ENCODE measurements at places on chromosomes 12 and 14.

DNA sequence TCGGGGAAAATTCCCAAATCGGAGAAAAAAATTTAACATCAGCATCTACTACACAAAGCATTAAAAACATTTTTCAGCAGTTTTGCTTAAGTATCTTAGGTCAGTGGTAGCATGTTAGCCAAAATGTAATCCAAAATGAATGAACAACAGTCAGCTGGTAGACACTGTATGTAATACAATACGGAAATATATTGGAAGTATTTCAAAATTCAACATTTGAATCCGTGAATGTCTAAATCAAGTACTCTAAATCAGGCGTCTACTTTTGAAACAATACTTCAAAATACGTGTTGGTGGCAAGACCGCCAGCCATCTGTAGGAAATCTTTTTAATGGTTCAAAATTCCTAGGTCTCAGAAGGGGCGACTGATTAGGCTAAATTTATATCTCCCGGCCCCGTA, 1.1 kb downstream of the SCAF11 start:
- DNase-seq: no peak

- DNase-seq: no peak
Observed at GRCh38 chr12:14403293-14403692, 37.8 kb downstream of the ATF7IP start.

- DNase-seq: no peak
Observed at GRCh38 chr12:42507081-42507480, 82.5 kb downstream of the PRICKLE1 start.

DNA sequence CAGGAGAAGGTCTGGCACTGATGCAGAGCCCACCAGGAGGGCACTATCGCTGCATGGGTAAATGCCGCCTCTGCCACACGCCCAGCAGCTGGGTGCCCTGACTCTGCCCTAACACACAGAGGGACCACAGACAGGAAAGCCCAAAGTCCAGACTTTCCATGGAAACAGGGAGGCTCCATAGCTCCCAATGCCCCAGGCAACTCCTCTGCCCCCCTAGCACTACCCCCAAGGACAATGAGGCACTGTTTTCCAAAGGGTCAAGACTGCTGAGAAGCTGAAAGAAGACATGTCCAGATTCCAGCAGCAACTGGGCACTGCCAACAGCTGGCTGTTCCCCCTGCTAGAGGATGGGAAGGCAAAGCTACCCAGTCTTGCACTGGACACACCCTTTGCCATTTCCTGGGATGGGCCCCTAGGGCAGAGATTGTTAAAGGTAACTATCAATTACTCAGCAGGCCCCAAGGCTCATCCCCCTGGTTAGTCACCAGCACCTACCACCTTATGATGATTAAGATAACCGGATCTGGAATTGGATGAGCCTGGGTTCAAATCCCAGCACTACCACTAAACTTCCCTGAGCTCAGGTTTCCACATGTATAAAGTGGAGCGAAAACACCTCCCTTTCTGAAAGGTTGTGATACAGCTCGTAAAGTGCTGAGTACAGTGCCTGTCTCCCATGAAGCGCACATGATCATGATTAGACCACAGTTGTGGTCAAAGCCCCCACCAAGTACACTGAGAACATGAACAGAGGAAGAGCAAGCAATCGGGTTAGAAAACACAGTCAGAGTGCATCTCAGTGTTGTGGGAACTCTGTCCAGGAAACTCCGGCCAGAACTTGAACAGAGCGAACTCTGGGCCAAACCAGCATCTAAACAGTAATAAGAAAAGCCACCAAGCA, 3.3 kb downstream of the PXN start:
- DNase-seq: no peak

GRCh38 chr14:28061006-28061405, 705.6 kb upstream of the FOXG1 start:
- no peak for DNase-seq

GRCh38 chr12:38903596-38903995, 1.8 kb downstream of the CPNE8 start:
- DNase-seq: no peak

DNA sequence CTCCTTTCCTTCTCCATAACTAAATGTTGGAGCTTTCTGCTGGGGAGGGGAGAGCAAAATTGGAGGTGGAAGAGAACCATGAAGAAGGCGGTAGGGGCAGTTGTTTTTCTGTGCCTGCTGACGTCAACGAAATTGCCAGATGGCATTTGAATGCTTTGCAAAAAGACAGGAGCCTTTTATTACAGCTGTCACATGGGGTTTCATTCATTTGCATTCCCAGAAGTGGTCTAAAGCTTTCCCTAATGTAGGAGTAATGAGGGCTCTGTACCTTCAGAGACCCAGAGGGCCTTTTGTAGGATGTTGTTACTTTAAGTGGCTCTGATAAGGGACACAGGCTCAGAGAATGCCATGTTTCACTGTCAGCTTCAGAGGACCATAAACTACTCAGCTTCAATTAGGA, 107.1 kb upstream of the SLCO1C1 start:
- no peak for DNase-seq

DNA sequence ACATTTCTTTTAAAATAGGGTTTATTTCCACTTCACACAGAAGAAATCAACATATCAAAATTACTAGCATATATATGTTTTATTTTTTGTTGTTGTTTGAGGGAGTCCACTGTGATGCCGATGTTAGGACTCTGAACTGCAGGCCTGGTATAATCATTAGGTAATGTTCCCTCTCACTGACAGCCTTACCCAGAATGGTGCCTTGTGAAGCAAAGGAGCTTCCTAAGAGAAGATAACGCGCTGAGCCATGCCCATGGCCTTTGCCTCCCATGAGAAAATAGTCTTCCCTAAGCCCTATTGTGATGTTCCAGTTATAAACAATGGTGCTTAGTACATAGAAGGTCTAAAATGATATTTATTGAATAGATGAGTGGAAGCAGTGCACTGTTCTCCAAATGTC, 12.0 kb downstream of the GNG2 start:
- no peak for DNase-seq

DNA sequence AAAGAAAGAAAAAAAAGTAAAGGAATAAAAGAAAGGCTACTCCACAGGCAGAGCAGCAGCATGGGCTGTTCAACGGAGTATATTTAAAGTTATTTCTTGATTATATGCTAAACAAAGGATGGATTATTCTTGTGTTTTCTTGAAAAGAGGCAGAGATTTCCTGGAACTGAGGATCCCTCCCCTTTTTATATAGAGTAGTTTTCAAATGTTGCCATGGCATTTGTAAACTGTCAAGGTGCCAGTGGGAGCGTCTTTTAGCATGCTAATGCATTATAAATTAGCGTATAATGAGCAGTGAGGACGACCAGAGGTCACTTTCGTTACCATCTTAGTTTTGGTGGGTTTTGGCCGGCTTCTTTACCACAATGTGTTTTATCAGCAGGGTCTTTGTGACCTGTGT, 383.0 kb downstream of the PCNX1 start:
- DNase-seq: no peak

GRCh38 chr14:87992718-87993628, at the start of gene GALC:
Gene GALC (minus strand): TSS chr14:87993182. CDS start chr14:87993164, 18 bp downstream.
- DNase-seq: no peak

GRCh38 chr12:71128191-71128788, 29.5 kb downstream of the TSPAN8 start:
- no peak for DNase-seq

GRCh38 chr12:116545144-116545543, 14.0 kb upstream of the MAP1LC3B2 start:
- no peak for DNase-seq

GRCh38 chr14:90760078-90760444, 56.2 kb downstream of the TTC7B start:
- no peak for DNase-seq

- DNase-seq: no peak
Observed at GRCh38 chr14:36751920-36752319, 90.3 kb downstream of the PAX9 start.

DNA sequence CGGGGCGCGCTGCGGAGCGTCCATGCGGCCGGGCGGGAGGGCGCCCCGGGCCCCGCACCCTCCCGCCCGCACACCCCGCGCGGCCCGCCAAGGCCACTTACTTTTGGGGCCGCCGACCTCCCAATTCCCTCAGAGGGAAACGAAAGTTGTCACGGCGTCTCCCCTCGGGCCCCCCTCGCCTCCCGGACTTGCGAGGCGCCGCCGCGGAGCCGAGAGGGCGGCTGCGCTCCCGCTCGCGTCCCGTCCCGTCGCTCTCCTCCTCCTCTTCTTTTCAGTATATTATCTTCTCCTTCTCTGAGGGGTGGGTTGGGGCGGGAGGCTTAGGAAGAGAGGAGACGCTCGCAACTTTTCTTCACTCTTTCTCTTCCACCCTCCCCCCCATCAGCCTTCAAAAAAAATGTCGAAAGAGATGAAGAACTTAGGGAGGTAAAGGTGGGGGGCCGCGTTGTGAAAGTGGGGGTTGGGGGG, 613 bp downstream of the DUSP16 start:
- DNase-seq: no peak

- DNase-seq: no peak
Observed at GRCh38 chr14:72824051-72824450, 69.8 kb downstream of the DPF3 start.

DNA sequence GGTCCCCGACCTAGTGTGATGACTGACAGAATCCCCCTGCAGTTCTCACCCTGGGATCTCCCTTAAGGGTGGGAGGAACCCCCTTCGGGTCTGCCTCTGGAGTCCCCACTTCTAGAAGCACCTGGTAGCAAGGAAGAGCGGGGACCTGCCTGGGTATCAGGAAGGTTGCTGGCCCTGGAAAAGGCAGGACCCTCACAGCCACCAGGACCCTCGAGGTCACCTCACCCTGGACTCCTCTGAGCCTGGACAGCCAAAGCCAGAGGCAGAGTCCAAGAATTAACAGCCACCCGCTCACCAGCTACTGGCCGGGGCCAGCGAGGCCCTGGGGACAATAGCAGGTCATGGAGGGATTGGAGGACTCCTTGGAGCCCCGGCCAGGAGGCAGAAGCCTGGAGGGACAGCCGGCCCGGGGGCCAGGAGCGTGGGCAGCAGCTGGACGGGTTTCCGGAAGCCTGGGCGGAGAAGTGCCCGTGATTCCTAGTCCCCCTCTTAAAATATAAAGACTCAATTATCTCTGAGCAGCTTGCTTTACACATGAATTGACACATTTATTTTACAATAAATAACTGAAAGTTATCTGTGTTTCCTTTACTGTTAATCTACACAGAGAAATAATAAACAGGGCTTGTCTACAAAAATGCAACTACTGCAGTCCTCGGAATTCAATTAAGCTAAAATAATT, 17.5 kb downstream of the BCL11B start:
- DNase-seq: no peak

- no peak for DNase-seq
Observed at GRCh38 chr14:90442388-90442787, 45.6 kb downstream of the CALM1 start.

DNA sequence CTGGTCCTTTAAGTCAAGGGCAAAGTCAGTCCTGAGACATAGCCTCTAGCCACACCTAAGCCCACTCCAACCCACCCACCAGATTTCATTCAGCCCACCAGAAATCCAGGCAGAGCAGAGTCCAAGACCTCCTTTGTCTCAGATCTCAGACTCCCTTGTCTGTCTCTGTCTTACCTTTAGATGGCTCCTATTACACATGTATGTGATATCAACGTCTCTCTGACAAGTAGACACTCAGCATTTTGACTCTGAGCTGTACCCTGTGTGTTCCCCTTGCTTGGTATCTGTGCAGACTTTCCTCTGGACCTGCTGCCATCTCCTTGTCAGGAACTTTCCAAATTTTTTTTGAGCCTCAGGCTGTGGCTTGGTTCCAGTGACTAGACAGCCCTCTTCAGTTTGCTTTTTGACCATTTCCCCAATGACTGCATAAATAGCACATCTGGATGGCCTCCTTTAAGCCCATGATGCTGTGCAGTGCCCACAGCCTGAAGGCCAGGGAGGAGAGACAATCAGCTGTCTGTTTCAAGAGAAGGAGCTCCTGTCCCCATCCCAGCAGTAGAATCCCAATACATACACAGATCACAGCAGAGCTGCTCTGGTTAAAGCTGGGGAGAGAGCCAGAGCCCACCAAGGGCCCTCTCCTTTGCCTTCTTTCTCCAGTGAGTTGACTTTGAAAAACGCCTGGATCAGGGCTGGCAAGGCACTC, 7.0 kb downstream of the POU6F1 start:
- no peak for DNase-seq

DNA sequence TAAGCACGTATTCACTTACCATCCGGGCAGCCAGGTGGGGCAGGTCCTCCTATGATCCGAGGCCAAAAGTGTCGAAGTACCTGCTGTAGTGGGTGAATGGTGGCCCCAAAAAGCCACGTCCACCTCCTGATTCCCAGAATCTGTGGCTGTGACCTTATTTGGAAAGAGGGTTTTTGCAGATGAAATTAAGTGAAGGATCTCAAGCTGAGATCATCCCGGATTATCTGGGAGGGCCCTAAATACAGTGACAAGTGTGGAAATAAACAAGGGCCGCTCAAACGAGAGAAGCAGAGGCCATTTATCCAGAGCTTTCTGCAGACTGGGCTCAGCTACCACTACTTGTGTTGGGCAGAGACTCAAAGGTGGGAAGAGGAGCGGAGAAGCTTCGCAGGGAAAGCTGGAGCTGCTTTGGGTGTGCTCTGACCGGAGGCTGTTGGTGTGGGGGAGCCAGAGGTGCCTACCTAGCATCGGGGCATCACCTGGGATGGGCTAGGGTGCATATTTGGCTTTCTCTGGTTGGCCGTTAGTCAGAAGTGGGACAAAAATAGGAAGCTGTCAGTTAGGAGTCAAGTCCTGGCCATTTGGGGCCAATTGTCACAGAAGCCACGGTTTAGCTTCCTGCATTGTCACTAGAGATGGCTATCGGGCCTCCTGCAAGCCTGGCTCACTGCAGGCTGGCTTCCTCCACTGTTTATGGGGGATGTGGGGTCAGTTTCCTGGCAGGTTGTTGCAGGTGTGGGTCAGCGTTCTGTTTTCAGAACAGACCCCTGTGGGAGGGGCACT, 27.8 kb upstream of the DLK1 start:
- DNase-seq: no peak

GRCh38 chr12:115374480-115375185, 690.7 kb upstream of the TBX3 start:
- no peak for DNase-seq

DNA sequence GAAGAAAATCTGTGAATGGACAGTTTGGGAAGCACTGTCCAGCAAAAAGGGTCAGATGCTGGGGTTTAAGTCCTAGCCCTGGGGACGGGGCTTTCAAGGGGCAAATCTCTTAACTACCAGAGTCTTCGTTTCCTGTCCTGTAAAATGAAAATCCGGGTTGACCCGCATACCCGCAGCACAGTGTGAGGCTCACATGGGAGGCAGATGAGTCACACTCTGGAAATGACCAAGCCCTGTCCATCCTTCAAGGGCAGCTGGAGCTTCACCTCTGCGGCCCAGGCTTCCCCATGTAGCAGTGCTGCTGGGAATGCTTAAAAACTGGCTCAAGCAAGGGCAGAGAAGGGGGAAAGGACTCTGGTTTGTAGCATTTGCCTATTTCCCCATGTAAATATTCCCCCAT, 19.0 kb downstream of the FAM181A start:
- DNase-seq: no peak

GRCh38 chr14:34496679-34497513, 34.9 kb upstream of the SPTSSA start:
- no peak for DNase-seq

DNA sequence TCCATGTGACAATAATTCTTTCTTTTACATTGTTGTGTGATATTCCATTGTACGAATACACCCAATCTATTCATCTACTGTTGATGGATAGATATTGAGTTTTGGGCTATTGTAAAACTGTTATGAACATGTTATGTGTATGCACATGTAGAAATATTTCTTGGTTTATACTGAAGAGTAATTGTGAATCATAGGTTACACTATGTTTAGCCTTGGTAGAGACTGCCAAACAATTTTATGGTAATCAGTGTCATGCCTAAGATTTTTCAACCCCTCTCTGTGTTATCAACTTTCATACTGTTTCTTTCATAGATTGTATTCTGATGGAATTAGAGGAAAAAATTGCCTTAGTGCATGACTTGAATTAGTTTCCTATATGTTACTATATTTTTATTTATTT, 39.5 kb downstream of the FRMD6 start:
- no peak for DNase-seq

Data from LNCaP clone FGC (cell line).